ENCODE measurements at places on chromosomes 3 and 15.

DNA sequence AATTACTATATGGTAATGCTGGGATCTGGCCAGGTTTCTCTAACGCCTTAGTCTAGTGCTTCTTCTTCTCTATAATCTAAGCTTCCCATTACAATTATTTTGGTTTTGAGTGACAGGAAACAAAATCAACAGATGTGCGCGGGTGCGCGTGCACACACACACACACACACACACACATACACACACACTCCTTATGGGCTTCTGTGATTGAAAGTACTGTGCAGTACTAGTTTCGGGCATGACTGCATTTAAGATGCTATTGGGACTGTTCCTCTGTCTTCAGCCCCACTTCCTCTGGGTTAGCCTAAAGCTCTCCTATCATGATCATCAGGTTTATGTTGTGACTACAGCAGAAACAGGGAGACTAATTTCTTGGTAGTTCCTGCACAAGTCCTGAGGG is 32.2 kb downstream of the EPHB1 start:
- DNase-seq: no peak

GRCh38 chr15:77013776-77014131 is 18.8 kb downstream of the PSTPIP1 start:
- peak; percentile 55 for DNase-seq

- DNase-seq: no peak
Measured at GRCh38 chr15:51302480-51302879, 35.9 kb downstream of the CYP19A1 start.

GRCh38 chr3:55906896-55907295 is 419.8 kb upstream of the WNT5A start:
- DNase-seq: no peak

GRCh38 chr3:41035456-41036022 is 163.8 kb upstream of the CTNNB1 start:
- DNase-seq: no peak

DNA sequence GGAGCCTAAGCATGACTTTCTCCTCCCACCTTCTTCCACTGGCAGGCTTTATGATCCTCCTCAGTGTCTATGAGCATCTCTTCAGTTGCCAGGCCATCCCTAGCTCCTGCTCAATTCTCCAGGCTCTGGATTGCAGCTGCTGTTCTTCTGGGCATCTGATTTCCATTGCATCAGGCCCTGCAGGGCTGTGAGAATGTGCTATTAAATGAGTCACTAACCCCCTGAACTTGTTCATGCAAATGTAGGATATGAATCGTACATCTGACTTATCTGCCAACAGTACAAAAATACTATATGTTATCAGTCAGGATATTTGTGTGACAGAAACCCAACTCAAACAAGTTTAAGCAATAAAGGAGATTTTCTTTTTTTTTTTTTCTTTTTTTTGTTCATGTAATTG is 11.9 kb downstream of the GPR176 start:
- no peak for DNase-seq

- no peak for DNase-seq
Measured at GRCh38 chr3:111284503-111285183, 213.0 kb downstream of the NECTIN3 start.

DNA sequence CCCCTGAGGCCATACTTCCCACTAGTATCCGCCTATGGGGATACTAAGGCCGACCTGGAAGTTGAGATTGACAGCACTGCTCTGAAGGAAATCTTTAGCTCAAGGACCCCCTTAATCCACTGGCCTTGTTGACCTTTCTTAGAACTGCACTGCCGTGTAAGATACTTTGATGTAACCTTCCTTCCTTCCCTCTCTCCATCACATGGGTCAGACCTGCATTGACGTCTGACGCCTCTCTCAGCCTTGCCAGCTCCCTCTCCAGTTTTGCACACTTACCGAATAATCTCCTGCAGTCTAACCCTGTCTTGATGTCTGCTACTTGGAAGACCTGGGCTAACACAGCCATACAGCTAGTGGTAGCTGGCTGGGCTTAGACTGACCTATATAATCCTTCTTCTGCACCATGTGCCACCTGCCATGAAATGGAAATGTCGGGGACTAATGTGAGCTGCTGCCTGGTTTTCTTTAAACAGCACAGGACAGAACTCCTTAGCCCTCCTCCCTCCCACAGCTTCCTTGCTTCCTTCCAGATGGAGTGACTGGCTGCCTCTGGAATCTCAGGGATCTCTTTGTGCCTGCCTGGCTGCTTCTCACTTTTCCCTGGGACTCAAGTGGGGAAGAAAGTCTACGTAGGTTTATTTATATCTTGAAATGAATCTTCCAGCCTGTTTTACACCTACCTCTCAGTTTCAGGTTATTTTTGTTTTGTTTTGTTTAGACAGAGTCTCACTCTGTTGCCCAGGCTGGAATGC is 39.2 kb upstream of the HERC1 start:
- no peak for DNase-seq

DNA sequence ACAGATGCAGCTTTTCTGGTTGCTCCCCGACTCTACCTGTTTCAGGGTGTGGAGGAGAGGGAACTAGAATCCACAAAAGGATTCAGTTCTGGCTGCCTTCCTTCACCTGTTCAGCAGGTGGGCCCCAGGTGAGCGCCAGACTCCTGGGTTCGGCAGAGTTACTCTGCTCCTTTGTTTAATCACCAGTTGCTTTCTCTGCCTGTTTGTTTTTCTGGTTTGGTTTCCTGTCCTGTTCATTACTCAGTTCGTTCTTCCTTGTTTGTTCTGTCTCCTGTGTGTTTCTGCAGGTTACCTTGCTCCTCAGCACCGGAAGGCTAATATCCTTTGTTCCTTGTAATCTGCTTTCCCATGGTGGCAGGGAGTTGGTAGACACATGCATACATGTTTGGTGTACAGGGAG is 508.5 kb upstream of the ATP11B start:
- no peak for DNase-seq

- no peak for DNase-seq
Measured at GRCh38 chr3:122298239-122298638, 26.8 kb upstream of the CSTA start.

DNA sequence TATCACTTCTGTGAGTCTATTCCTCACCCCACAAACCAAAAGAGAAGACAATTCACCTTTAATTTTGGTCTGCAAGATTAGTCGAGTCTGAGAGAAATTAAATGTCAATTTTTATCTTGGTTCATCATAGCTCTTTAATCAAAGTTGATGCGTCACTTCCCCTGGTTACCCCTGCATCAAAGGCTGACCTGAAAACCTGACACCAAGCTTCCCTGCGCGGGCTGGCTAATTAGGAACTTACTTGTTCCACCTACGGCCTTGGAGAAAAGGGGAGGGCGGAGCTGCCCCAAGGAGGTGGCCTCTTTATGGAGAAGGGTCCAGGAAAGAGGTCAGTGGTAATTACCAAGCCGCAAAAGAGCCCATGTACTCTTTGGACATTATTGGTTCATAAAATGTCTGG is 218.4 kb downstream of the ARRDC4 start:
- DNase-seq: no peak

GRCh38 chr3:101081999-101082398 is 88.8 kb upstream of the ABI3BP start:
- DNase-seq: no peak

- DNase-seq: no peak
Measured at GRCh38 chr3:86618706-86619105, 372.2 kb downstream of the VGLL3 start.

- DNase-seq: no peak
Measured at GRCh38 chr15:62426387-62426956, 261.4 kb upstream of the C2CD4B start.

DNA sequence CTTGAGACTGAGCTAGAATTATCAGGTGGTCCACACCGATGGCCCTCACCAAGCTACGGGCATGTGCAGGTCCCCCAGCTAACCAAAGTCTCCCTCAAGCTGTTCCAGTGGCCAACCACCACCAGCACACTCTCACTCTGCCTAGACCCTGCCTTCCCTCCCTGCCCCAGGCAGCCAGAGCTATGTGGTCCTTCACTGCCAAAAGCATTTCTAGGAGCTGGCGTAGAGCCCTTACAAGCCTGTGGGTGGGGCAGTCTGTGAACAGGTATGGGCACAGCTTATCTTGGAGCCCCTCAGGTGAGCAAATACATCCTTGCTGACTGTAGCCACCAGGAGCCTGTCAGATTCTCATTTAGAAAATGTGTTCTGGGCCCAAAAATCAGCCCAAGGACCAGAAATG is 159.8 kb upstream of the PPP2R3A start:
- no peak for DNase-seq

DNA sequence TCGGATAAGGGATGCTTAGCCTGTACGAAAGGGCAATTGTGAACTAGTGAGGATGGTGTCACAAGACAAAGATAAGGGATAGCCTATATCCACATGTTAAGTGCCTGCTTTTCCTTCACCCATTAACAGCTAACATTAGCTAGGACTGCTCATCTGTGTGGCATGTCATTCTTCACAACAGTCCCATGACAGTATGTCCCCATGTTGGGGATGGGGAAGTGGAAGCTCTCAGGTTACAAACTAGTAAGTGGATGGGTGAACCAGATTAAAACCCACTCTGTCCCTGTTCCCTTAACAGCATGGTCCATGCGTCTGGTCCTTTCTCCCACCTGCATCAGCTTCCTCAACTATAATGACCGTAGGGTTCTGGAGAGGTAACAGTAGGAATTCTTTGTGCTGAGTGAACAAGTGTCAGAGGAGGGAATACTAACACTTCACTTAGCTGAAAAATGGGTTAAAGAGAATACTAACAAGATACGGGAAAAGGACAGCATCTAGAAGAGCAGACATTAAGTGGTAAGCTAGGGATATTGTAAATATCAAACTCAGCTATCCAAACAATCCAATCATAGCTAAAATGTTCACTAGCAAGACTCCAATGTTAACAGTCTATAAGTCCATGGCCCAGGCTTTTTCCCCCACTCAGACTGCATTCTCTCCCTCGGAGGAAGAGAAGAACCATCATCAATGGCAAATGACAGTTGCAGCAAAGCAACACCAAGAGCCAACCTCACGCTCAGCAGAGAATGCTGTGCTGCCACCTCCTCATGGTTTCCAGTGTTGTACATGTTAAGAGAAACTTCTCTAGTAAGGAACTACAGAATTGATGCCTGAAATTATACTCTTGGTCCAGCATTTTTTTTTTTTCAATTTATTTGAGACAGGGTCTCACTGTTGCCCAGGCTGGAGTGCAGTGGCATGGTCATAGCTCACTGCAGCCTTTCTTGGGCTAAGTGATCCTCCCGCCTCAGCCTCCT is 5.0 kb downstream of the RPLP1 start:
- DNase-seq: no peak

- DNase-seq: no peak
Measured at GRCh38 chr3:65950340-65951326, 88.1 kb downstream of the MAGI1 start.

DNA sequence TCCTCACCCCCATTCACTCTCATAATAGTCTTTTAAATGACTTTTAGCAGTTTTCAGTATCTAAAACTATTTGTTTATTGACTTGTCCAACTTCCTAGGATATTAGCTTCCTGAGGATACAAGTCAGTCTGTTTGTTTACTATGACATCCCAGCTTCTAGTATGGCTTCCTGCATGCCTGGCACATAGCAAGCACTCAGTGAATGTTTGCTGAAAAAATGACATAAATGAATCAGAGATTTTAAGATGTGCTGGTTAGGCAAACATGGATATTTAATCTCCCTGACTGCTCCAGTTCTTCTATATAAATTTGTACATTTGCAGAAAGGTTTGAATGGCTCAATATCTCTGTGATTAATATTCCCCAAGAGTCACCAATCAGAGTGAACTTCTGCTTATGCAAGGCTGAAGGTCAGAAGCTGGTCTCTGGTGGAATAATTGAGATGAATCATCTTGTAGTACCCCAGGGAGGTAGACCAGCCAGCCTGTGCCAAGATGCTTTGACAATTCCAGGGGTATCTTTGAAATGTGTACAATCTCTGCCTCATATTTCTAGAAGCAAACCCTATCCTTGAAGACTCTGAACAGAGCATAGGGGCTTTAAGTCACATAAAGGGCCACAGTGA is 219.0 kb upstream of the LMCD1 start:
- no peak for DNase-seq

GRCh38 chr15:89783111-89783860 is 7.2 kb downstream of the MESP2 start:
- DNase-seq: no peak

DNA sequence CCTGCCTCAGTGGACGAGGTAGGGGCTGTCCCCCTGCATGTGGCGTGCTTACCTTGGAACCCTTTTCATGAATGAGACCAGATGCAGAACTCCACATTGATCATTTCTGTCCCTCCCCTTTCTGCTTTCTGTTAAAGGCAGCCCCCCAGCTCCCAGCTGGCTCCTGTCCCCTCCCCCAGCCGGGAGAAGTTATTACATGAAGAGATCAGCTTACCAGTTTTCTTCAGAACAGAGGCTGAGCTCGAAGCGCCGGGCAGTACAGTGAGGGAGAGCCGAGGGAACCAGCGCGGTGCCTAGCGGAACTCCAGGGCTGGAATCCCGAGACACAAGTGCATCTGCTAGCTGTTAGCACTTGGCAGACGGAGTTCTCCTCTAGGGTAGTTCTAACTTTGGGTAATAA is 263.3 kb upstream of the NR2E3 start:
- no peak for DNase-seq

DNA sequence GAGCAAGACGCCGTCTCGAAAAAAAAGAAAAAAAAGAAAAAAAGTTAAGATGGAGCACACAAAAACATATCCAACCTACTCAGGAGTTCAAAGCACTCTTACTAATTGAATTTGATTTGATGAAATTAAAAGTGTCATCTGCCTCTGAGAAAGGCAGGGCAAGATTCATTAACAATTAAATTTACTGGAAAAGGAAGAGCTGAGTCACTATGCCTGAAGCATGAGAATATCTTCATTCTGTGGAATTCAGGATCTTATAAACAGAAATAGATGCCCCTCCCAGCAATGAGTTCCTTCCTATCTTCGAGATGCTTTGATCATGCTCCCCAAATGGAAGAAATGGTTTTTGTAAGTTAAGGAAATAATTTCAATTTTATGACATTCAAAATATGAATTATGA is 61.0 kb upstream of the ST3GAL6 start:
- DNase-seq: no peak
